NCI-H1048 (cell line): ENCODE measurements at places on chromosomes 12 and 14.

DNA sequence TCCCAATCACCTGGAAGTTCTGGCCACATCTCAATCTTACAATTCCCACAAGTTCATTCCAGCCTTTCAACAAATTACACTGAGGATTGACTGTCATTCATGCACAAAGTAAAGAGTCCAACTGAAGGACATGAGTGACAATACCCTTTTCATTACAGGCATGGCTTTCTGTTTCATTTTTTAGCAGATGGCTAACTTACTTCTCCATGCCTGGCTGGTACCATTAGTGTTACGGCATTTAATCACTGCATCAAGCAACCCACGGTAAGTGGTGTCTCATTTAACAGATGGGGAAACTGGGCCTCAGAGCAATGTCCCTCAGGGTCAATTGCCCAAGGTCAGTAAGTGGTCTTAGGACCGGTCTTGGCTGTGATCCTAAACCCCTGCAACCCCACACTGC, 114.4 kb downstream of the PRICKLE1 start:
- DNase-seq: no peak

DNA sequence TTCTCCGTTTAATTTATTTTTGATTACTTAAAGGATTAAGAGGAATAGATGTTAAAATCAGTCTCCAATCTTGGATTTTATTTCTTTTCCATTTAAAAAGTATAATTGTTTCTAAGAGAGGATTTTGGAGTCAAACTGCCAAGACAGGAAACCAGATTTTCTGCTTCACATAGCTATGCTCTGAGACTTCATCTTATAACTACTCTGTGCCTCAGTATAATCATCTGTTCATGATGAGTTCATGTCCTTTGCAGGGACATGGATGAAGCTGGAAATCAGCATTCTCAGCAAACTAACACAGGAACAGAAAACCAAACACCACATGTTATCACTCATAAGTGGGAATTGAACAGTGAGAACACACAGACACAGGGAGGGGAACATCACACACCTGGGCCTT, 9.0 kb upstream of the TAS2R31 start:
- no peak for DNase-seq

GRCh38 chr14:62614122-62614521, 431.1 kb downstream of the KCNH5 start:
- DNase-seq: no peak

GRCh38 chr12:84862186-84862585, 50.4 kb downstream of the SLC6A15 start:
- no peak for DNase-seq

GRCh38 chr12:10033783-10034545, 3.5 kb downstream of the CLEC9A start:
- no peak for DNase-seq

DNA sequence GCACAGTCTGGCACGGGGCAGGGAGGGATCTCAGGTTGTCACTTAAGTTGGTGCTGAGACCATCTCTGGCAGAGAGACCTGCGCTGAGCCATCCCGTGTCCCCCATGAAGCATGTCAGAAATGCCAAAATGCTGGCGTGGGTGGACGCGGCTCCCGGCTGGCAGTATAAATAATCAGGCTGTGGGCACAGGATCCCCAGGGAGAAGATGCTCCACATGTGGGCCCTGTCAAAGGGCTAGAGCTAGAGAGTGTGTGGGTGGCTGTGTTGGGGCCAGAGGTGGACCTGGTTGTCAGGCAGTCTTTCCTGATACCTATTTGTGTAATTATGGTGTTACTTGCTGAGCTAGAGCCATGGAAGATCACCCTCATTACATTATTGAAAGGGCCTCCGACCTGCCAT, 189.5 kb downstream of the TSPAN9 start:
- DNase-seq: no peak

- DNase-seq: no peak
Measured at GRCh38 chr14:100294213-100294962, 11.9 kb downstream of the SLC25A29 start.

DNA sequence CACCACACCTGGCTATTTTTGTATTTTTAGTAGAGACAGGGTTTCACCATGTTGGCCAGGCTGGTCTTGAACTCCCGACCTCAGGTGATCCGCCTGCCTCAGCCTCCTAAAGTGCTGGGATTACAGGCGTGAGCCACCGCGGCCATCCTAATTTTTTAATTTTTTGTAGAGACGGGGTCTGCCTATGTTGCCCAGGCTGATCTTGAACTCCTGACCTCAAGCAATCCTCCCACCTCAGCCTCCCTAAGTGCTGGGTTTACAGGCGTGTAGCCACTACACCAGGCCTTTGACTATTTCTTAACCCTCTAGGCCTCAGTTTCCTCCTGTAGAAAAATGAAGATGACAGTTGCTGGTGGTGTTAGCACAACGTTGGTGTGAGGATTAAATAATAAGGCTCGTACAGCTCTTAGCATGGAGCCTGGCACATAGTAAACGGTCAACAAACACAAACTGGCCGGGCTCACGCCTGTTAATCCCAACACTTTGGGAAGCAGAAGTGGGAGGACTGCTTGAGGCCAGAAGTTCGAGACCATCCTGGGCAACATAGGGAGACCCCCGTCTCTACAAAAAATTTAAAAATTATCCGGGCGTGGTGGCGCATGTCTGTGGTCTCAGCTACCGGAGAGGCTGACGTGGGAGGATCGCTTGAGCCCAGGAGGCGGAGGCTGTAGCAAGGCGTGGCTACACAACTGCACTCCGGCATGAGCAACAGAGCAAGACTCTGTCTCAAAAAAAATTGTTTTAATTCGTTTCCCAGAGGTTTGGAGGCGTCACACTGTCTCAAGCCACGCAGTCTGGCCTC, 979 bp downstream of the DDX54 start:
- peak; percentile 65 for DNase-seq

DNA sequence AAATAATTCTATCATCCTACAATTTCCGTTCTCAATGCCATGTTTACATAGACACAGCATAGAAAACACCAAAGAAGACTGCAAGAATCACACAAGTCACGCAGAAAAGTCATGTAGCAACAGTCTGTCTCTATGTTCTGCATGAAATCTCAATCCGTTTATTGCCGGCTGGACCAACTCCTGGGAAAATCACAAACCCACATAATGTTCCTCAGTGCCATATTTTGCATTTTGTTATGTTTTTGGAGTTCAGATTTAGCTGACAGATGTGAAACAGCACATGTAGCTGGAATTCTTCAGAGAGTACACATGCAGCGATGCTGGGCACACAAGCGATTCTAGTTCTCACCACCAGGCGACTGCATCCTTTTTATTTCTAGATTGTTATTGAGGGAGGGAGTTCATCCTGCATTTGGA, 193.1 kb downstream of the APAF1 start:
- no peak for DNase-seq

- no peak for DNase-seq
Measured at GRCh38 chr12:27429606-27430005, 16.9 kb upstream of the SMCO2 start.

GRCh38 chr12:99386907-99387306, 260.6 kb upstream of the GARIN6 start:
- no peak for DNase-seq
